ENCODE measurements at places on chromosomes 12 and 14.

DNA sequence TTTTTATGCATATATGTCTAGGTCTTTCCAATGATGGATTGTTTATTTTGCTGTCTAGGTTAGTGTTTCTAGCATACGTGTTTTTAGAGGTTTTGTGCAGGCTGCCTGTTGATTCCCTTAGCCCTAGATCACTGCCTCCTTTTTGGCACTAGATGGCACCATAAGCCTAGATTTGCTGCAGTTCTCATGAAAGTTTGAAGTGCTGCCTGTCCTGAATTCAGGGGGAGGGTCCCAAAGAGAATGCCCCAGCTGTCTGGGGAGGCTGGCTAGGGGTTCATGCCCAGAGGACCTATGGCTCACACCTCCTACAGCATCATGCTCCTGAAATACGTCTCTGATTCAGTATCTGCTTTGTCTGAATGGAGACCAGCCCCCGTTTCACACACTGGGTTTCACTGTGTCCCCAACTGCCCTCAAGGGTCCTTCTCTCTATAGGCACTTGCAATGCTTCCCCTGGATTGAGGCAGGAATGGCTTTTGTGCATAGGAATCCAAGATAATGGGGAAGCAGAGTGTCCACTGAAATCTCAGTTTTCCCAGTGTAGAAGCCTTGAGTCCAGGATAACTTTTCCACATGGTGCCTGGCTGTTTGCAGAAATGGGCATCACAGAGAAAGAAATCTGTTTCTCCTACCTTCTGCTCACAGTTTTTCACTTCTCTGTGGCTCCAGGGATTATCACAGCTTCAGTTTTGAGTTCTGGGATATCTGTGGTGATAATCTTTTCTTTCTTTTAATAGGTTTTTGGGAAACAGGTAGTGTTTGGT, 14.2 kb upstream of the TXNRD1 start:
- no peak for DNase-seq

DNA sequence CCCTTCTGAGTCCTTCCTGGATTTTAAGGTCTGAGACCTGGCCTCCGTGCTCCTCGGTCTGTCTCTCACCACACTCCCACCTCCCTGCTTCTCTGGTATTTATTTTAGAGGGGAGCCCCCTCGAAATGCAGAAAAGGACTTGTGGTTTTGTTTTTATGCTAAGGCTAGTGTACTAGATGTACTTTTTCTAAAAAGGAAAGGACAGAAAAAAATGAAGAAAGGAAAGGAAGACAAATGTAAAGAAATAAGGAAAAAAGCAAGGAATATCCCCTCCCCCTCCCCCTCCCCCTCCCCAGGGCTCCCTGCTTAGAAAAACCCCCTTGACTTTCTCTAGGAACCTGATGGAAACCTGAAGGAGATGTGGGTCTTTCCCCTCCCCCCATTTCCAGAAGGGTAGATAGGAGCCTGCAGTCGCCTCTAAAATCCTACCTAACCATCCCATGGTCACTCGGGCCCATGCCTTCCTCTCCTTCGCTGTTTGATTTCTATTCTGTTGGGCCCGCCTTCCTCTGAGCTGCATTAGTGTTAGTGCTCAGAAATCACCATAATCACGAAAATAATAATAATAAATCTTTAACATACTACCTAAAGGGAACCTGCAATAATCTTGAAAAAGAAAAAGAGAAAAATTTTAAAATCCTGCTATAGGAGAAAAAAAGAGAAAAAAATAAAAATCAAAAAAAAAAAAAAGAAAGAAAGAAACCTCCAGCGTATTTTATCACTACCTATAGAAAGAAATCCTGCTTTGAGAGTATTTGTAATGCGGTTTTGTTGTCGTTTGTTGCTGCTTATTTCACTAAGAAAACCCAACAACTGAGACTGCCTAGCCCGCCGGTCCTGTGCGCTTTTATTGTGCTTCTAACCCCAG, 3.1 kb downstream of the HOXC8 start:
- DNase-seq: no peak

GRCh38 chr14:55077170-55078151, 26.0 kb downstream of the MAPK1IP1L start:
- DNase-seq: no peak

DNA sequence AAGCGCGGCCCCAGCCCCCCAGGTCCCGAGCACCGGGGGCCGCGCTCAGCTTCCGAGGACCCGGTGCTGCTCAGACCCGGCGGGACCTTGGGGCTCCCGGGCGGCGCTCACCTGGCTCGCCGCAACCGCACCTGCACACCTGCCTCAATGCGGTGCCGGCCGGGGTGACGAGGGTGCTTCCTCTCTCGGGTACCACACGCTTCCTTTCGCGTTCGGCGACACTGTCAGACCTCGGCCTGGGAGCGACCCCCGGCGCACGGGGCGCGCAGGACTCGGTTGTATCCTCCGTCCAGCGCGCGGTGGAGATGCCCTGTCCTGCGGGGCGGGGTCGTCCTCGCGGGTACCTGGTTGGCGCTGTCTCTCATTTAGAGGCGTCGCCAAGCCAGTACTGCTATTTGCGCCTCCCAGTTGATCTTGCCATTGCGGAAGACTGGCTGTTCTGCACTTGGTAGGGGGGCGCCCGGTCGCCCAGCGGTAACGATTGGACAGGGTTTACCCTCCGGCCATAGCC, 718 bp downstream of the PACS2 start:
- no peak for DNase-seq

GRCh38 chr14:34299360-34299759, 162.7 kb downstream of the SPTSSA start:
- DNase-seq: no peak

All from thoracic aorta (tissue), 2 donors.